ENCODE measurements at places on chromosomes 13 and 19.
A peak's percentile ranks its signal among the peaks of the same experiment; 100 is the strongest.

GRCh38 chr13:38664906-38665305, 22.0 kb upstream of the FREM2 start:
- DNase-seq = no peak

GRCh38 chr19:10543420-10544241, at the start of gene ATG4D:
ATG4D (plus strand) TSS chr19:10543904; CDS start chr19:10544091, 187 bp downstream.
- peak; percentile 80 for DNase-seq

DNA sequence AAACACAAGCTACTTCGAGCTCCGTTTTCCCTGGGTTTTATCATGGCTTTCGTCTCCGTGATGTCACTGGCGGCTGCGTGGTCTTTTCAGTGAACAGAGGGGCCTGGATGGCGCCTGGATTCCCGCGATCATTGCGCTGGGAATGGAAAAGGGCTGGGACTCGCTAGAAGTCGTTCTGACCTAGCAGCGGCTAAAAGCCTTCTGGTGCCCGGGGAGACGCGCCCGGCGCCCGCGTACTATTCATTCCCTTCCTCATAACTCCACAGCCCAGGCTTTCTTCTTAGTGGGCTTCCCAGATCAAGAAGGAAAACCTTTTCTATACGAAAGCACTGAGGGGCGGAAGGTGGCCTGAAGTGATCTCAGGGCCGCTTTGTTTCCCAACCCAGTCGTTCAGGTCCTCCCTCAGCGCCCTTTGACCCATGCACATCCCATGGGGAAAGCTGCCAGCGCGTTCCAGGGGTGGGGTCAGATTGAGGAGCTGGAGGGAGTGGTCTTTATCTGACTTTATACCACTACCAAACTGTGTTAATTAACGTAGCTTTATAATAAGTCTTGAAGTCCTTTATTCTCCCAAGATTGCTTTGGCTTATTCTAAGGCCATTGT, 96.6 kb downstream of the ELF1 start:
- DNase-seq = no peak

DNA sequence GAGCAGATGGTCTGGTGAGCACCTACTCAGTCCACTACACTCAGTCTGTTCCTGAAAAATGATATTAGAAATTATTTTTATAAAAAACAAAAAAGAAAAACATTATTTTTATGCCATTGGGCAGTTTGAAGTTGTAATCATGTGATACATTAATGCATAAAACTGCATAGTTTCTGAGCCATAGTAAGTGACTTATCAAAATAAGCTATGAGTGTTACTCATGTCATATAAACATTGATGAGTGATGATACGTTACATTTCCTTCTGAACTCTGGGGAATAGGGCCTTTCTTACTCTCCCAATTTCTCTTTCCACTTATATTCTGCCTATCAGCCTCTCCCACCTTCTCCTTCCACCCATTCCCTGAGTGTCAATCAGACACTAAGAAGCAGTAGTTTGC, 8.9 kb downstream of the ZNF805 start:
- no peak for DNase-seq

DNA sequence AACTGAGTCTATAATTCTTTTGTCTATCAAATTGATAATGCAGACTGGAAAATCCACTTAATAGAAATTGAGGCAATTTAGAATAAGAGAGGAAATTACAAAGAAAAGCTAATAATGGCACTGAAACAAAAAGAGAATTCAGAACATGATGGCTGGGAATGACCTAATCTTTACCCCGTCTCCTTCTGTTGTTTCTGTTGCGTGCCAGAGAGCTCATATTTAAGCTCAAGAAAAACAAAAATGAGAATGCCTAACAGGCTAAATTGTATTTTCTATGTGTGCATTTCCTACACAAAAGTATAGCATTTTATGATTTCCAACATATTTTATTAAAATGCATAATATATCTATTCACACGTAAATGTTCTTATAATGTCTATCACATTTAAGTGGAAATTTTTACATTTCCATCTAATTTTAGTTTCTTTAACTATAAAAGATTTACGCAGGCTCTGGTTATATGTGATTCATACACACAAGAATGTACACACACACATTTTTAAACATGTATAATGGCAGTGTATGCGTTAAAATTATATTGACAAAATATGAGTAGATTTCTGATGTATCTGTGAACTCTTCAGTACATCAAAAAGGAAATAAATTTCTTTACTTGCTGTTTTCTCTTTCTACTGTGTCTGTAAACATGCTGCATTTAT, 432.3 kb downstream of the SLITRK6 start:
- DNase-seq = no peak

- no peak for DNase-seq
Observed at GRCh38 chr19:3778104-3778867, 6.3 kb upstream of the RAX2 start.

DNA sequence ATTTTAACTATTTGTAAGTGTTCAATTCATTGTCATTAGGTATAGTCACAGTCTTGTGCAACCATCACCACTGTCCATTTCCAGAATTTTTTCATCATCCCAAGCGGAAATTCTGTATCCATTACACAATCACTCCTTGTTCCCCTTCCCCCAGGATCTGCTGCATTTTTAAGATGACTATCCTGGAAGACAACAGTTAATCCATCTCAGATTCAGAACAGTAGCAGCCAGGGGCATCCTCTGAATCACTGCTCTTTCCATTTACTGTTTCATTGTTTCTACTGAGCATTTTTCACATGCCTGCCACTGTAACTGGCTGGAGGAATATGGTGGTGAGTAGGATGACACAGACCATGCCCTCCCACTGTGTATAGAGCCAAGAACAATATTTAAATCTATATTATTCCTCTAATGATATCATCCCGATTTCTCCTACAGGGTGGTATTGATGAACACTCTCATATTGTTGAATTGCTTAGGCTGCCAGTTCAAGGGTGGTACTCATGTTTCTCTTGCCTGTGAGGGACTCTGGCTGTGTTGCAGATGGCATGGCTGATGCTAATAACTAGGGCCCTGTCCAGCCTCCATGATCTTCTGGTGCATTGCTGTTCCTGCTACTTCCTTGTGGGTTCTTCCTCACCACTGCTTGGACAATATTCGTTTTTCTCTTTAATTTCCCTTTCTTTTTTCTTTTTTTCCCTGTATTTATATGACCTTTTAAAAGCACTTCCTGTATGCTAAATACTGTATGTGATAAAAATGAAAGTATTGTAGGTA, 59.0 kb downstream of the WDFY2 start:
- no peak for DNase-seq

- no peak for DNase-seq
Observed at GRCh38 chr19:28424077-28424476, 788.9 kb downstream of the UQCRFS1 start.

DNA sequence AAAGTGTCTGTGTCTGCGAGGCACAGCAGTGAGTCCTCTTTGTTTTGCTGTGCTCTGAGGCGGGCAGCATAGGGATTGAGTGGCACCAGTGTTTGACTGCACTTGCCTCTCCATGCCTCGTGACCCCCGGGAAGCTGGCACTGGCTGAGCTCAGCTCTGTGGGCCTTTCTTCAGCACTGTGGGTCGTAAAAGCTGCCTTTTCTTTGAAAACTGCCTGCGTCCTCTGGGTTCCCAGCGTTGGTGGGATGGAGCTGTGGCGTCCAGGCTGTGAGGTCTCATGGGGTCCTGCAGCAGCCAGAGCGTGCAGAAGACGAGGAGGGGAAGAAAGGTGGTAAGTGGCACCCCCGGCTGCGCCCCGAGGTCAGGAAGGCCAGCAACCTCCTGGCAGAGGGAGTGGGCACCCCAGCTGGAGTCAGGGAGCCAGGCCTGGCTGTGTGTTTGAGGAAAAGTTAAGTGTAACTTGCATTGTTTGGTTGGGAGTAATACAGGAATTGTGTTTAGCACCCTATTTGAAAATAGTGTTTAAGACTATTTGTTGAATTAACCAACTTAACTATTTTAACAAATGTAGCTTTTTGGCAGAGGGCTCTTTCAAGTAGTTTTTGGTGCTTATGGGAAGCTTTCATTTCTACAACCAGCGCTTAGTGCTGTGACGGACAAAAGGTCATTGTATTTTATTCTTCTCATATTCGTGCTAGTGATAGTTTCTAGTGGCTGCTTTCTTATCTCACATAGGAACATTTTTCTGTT, 79.3 kb upstream of the TEX29 start:
- DNase-seq = no peak

GRCh38 chr19:51271067-51271466, 20.2 kb downstream of the SIGLECL1 start:
- DNase-seq = no peak

- peak; percentile 65 for DNase-seq
Observed at GRCh38 chr19:7506385-7507328, 9.2 kb upstream of the ZNF358 start.

- no peak for DNase-seq
Observed at GRCh38 chr13:51396352-51396751, 56.5 kb downstream of the INTS6 start.

DNA sequence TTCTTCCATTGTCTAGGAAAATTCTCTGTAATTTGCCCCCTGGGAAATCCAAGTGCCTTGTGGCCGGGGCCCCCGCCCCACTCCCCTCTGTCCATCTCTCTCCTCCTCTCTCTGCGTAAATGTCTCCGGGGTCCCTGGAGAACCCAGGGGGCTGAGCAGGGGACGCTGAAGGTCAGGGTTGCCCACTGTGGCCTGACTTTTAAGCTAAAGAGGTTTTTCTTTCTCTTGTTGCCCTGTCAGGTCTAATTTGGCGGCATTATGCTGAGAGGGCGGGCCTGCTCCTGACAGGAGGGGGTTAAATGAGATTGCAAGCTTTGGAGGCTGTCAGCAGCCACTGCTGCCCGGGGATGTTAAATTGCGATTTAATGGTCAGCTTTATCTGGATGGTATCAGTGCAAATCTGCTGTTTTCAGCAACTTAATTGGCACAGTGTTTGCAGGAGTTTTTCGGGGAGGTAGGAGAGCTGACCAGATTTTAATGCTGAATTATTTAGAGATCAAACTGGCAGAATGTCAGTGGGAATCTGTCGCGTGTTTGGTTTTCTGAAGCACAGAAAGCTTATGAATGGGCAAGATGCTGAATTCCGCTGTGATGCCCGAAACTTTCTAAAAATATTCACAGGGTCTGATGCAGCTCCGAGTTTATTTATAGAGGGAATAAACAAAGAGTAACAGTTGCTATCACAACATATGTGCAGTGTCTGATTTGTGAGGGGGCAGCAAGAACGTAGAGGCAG, 93.2 kb upstream of the SOX1 start:
- no peak for DNase-seq

- peak; percentile 67 for DNase-seq
Observed at GRCh38 chr19:15101479-15102082, 5.6 kb upstream of the SYDE1 start.

GRCh38 chr13:48615049-48615448, 38.7 kb upstream of the CYSLTR2 start:
- DNase-seq = no peak

DNA sequence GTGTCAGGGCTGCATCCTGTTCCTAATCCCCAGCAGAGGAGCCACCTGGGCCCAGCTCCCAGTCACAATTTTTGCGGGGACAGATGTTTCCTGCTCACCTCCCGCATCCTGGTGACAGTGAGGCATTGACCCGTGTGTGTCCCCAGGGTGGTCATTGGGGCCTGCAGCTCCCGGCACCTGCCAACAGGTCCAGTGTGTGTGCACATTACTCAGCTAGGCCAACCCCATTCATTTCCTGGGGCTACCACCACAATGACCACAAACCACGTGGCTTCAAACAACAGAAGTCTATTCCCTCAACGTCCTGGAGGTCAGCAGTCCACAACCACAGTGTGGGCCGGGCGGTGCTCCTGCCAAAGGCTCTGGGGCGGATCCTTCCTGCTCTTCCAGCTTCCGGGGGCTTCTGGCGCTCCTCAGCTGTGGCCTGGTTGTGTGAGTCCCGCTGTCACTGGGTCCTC, 11.9 kb upstream of the F2RL3 start:
- DNase-seq = no peak

DNA sequence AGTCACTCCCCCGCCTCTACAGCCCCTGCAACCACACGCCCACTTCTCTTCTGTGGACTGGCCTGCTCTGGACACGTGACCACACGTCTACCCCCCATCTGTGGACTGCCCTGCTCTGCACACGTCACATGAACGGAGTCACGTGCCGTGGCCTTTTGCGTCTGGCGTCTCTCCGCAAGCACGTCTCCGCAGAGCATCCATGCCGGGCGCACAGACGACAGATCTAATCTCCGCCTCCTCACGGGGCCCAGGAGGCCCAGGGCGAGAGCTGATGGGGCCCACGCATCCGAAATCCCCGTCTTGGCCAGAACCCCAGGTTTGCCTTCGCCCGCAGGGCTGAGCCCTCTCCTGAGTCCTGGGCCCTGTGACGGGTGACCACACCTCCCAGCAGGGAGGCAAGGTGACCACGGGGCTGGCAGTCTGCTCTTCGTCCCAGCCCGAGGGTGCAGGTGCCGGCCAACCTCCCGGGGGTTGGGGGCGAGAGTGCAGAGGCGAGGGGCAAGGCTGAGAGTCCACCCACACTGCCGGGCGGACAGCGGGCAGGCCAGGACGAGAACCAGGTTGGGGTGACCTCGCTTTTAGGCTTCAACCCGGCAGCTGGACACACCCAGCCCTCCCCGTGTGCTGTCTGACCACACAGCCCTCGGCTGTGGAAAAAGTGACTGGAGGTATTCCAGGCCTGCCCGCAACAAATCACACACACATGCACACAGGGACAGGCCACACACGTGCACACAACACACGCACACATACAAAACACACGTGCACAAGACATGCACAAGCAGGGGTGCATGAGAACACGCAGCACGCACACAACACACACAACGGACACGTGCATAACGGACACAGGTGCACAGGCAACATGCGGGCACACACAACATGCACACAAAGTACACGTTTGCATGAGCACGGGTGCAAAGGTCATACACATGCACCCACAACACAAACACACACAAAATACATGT, 3.9 kb downstream of the SBNO2 start:
- no peak for DNase-seq

DNA sequence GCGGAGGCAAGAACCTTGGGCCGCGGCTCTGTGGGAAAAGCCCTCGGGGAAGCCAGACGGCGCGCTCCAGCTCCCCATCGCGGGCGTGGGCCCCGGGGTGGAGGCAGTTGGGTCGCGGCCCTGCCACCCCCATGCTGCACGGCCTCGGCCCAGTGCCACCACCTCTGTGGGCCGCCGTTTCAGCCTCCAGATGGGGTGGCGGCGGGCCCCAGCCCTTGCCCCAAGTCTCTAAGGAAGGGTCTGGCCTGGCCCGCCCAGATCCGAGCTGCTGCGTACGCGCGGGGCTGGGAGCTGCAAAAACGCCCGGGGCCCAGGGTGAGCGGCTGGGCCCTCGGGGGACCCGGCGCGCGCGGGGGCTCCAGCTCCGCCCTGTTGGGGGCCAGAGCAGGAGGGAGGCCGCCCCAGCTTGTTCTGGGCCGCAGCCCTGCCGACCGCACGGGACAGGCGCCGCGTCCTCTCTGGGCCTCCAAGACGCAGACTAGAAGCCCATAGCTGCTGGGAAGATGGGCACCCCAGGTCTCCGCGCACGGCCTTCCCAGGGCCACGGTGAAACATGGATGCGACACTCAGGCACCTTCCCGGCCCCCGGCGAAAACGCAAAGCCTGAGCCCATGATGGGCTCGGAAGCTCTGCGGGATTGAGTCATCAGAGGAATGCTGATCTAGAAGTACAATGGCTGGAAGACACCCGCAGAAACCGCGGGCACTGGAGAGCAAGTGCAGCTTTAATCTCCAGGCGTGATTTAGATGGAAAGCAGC, 110.1 kb downstream of the KCTD15 start:
- DNase-seq = no peak
